Activated CD4-positive, alpha-beta T cell treated with anti-CD3 and anti-CD28 coated beads, Interleukin-2, amount 50 U/mL, for 4 hours (primary cell): ENCODE measurements at places on chromosomes 1 and 21.

GRCh38 chr1:201190005-201190404 is 619 bp upstream of the IGFN1 start:
- DNase-seq = no peak

DNA sequence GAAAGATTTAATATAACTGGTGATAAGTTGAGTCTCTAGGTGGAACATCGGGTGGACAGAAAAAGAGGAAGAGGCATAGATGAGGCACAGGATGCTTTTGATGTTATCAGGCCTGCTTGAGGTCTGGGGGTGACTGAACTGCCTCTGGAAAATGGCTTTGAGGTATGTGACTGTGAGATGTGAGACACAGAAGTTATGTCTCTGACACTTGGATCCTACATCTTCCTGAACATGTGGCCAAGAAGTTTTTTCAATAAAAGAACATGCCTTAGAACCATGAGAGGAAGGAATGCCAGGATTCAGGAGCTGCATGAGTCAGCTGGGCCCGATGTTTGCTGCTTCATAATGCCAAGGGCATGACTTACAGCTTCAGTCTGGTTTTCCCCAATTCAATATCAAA is 11.5 kb upstream of the AIM2 start:
- no peak for DNase-seq

DNA sequence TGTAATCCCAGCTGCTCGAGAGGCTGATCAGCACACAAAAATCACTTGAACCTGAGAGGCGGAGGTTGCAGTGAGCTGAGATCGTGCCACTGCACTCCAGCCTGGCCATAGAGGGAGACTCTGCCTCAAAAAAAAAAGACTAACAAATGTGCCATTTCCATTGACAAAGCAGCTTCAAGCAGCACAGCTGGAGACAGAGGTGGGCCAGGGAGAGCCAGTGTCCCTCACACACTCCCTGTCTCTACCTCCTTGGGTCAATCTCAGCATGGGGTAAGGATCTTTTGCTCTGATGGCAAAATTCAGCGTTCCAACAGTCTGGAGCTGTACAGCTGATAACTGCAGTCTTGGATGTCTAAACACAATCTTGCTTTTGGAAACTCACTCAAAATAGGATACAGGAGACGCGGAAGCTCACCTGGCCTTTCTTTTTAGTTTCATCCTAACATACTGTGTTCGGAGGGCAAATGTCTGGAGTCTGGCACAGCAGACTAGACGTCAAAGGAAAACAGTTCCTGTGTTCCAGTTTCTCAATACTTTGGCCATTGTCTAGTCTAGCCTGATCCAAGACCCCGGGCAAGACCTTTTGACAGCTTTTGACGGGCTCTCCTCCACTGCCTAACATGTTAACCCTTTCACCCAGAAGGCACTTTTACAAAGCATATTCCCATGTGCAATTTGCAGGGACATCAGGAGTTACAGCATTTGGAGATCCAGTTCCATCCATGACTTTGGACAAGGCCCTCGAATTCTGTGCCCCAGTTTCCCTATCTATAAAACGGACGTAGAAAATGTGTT is 2.9 kb downstream of the RCC2 start:
- no peak for DNase-seq

DNA sequence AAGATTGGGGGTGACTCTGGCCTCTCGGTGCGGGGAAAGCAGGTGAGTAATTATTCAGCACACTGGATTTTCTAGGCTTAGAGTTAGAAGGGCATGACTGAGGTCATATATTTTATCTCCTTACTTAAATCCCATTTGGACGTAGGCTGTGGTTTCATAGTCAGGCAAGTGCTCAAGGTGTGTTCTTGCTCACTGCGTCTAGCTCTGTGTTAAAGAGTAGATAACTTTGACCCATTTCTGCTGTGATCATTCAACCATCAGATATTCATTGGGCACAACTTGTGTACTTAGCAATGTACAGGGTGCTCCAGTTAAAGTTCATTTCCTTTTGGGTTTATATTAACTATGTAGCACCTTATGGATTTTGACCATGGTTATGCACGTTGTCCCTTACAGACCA is 14.6 kb downstream of the PFKFB2 start:
- no peak for DNase-seq

- DNase-seq = no peak
These were observed 73.0 kb upstream of the EXO1 start for GRCh38 chr1:241775021-241775420.

- DNase-seq = no peak
These were observed 319.1 kb downstream of the GPATCH2 start for GRCh38 chr1:217311766-217312165.
